ENCODE measurements at places on chromosomes 16 and 17.

DNA sequence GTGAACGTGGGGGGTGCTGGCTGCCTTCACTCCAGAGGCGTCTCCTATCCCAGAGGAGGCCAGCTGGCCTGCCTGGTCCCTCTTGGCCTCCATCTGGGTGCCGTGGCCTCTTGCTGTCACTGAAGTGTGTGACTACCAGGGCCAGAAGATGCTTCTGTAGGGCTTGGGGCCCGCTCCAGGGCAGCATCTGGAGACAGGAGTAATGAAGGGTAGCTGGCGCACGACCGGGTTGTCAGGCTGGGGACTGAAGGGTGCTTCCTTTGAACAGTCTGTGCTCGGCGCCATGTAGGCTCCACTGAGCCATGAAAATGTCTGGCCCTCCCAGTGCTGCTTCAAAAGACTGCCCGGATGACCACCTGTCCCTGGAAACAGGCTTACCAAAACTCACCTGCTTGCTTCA is 31.3 kb downstream of the ASIC2 start:
- no peak for DNase-seq

GRCh38 chr16:89548344-89549006 is 12.0 kb upstream of the RPL13 start:
- DNase-seq, result no peak

- DNase-seq, result no peak
Observed at GRCh38 chr16:73280388-73280787, 232.5 kb upstream of the ZFHX3 start.

DNA sequence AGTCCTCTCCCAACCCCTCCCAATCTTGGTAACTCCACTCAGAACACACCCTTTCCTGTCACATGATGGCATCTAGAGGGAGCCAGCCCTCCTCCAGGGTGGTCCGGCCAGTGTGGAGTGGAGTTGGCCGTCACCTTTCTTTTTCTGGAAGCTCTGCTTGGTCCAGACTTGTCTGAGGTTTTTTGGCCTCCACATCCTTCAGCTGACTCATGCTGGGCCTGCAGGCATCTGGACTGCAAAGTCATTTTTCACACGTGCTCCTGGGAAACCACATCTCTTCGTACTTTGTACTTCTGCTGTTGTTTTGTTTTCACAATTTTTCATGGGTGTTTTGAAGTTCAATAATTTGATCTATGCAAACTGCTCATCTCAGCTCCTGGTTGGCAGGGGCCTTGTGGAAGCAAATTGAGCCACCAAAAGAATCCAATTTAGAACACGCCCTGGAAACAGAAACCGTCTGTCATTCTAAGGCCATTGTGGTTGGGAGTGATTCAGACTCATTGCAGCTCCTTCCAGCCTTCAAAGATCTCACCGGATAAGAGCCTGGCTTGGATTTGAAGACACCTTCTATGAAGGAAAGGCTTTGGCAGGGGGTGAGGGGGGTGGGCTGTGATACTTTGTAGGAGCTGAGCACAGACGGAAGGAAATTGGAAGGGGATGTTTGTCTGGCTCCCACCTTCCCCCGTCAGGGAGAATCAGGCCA is 42.4 kb upstream of the NF1 start:
- DNase-seq, result no peak

DNA sequence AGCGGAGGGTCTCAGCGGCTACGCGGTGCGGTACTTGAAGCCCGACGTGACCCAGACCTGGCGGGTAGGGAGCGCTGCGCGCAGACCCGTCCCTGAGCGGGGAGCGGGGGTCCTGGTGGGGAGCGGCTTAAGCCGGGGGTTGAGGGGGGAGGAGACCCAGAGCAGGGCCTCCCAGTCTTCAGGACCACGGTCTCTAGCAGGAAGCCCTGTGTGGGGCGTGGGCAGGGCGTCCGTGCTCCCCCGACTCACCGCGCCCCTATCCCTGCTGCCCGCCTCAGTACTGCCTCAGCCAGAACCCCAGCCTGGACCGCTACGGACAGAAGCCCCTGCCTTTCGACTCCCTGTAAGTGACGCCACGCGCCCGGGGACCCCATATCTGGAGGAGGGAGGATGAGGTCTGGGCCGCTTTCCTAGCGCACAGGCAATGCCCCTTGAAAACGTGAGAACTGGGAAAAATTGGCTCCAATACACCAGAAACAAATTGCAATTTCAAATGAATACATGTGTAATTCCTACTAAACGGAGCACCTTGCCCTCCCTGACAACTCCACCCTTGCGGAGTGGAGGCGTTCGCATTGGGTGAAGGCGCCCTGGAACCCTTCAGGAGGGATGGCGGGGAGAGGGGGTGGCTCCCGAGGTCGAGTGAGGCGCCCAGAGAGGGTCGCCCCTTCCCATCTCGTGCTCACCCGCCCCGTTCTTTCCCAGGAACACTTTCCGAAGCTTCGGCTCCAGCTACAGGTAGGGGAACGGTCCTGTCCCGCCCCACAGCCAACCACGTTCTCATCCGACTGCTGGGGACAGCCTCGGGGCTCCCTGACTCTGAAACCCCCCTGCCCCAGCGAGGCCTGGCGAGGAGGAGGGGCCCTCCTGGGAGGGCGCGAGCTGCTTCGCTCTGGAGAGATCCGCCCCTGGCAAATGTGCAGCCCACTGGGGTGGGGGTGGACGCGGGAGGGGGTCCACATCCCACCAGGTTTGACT is 14.6 kb upstream of the CNGB1 start:
- DNase-seq, result no peak

DNA sequence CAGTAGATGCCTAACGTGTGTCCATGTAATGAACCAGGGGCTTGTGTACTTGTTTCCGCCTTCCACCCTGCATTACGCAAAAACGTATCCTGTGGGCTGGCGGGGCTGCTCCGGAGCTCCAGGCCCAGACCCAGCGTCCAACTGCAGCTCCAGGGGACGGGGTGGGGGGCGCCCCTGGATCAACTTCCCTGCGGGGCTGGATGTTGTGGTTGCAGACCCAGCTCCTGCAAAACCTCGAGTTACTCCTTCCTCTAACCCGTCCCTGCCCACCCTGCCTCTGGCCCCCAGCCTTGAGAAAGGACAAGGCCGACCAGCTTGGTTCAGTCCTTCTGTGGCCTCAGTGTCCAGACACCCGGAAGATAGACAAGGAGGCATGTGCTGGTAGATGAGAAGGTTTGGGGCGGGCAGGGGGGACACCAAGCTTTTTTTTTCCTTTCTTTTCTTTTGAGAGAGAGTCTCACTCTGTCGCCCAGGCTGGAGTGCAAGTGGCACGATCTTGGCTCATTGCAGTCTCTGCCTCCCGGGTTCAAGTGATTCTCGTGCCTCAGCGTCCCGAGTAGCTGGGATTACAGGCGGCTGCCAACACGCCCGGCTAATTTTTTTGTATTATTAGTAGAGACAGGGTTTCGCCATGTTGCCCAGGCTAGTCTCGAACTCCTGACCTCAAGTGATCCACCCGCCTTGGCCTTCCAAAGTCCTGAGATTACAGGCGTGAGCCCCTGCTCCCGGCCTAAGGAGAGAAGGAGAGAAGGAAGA is 731 bp upstream of the EXOC7 start:
- no peak for DNase-seq

DNA sequence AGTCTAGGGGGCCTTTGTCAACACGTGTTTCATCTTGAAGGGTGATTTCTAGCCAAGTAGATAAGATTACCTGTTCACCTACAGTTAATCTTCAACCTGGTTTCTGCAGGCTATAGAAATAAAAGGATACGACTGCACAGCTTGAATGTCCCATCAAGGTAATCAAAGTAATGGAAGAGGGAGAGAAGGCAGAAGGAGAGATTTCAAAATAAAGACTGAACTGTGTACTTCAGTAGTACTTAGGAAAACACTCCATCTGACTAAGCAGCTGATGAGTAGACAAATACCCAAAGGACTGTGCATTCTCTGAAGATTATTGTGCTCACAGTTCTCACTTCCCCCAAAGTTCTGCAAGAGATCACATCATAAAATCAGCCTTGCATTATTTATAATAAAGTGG is 5.8 kb upstream of the RFFL start:
- DNase-seq, result no peak

Measured in stimulated activated CD4-positive, alpha-beta T cell treated with anti-CD3 and anti-CD28 coated beads, Interleukin-4, amount 100 ng/mL, for 24 hours (primary cell).